Stimulated activated CD8-positive, alpha-beta memory T cell treated with anti-CD3 and anti-CD28 coated beads, Interleukin-15, amount 100 ng/mL, for 24 hours (primary cell): ENCODE measurements at places on chromosomes 7 and 10.

DNA sequence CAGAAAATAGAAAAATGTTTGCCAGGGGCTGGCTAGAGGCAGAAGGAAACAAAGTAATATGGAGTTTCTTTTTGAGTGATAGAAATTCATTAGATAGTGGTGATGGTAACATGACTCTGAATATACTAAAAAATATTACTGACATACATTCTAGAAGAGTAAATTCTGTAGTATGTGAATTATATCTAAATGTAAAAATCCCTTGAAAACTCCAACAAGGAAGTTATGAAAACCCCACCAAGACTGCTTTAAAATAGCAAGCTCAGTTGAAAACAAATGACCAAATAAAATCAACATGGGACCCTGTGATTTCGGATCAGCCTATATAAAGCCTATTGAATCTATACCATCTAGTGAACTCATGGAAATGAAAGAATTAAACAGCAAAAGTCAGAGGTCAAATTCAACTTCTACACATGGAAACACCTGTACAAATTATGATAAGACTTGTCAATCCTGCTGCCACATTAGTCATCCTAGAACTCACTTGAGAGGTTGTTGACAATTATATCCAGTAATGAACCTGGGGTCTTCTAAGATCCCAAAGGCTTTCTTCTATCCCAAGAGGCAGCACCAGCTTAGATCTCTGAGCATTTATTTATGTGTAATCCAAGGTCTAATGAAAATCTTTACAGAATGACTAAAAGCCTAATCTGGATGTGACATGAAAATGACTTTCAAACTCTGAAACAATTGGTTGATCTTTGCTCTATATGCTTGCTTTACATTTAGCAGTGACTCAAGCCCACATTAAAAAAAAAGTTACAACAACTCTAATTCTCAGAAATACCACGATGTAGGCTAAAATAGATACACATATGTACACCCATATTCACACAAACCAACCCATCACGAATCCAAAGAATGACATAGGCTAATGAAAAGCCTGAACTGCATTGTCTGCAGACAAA is 59.3 kb downstream of the OSBPL3 start:
- DNase-seq, result no peak

- DNase-seq, result no peak
Observed at GRCh38 chr7:127396184-127396583, 3.7 kb upstream of the ZNF800 start.

- DNase-seq, result no peak
Observed at GRCh38 chr7:152423991-152424347, 11.8 kb downstream of the KMT2C start.

DNA sequence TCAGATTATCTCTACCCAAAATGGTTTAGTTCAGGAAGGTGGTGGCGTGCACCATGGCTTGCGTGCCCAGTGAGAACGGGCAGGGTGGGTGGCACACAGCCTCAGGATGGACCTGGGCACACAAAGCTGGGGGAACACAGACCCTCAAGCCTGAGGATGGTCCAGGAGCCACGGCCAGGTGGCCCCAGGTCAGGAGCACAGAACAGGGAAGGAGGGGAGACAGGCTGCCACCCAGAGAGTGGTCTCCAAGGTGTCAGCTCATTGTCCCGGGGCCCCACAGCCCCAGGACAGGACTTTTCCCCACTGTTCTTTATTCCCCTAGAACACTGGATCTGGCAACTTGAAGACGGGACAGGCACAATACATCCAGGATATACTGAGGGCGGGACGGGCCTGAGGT is 75.6 kb upstream of the MGMT start:
- no peak for DNase-seq

DNA sequence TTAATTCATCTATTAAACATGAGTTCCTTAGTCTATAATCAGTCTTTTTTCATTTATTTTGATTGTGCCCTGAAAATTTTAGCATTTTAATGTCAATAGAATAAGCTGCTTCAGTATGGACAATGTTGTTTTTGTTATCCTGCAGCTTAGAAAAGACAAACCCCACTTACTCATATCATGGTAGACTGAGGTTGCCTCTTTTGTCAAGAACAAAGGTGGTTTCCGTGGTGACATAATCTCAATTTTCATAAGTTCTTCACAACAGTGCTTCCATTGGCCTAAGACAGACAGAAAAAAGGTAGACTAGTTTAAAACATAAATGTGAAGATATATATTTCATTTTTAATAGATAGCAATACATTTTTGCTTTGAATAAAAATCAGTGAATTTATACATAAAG is 69.1 kb downstream of the RTKN2 start:
- no peak for DNase-seq

DNA sequence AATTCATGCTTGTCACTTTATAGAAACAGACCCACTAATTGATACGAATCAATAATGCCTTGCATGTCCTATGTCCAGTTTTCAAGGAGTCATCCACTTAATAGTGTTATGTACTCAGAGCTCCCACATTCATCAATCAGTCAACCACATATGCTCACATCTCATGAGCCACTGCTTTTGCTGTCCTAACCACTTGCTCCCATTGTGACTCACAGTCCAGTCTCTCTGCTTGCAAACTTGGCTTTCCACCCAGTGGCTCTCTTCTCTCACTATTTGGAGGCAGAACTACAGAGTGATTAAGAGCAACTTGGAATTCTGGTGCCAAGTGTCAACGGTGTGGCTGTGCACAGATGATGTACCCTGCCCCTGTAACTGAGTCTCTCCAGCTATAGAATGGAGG is 166.0 kb downstream of the SNX13 start:
- DNase-seq, result no peak

DNA sequence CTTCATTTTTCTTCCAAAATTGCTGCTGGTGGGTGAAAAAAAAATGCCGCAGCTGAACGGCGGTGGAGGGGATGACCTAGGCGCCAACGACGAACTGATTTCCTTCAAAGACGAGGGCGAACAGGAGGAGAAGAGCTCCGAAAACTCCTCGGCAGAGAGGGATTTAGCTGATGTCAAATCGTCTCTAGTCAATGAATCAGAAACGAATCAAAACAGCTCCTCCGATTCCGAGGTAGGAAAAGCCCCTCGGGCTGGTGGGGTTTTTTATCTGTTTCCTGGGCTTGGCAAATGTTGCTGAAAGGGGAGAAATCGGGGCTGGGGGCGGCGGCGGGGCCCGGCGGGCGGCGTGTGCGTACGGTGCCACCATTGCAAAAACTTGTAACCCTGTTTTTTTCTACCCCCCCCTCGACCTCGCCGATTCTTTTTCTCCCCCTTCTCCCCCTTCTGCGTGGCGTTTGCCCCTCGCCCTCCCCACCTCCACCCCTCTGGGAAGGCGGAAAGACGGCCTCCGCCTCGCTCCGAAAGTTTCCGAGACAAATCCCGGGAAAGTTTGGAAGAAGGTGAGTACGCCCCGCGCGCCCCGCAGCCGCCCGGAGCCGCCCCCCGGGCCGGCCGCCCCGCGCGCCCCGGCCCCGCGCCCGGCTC is 789 bp downstream of the TCF7L2 start:
- no peak for DNase-seq

DNA sequence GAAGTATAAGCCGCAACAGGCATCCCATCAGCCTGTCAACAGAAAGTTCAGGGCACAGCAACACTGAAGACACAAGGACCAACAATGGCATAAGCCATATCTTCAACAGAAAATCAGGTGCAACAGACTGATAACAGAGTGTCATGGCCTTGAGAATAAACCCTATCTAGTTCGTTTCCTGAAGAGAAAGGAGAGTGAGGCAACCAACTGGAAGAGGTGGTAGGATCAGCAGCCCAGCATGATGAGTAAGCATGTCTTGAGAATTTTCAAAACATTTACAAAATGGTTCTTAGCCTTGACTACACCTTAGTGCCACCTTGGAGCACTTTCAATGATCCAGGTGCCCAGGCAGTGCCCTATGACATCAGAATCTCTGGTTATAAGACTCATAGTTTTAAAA is 290.2 kb upstream of the SEMA3C start:
- DNase-seq, result no peak

- DNase-seq, result peak; percentile 94
Observed at GRCh38 chr10:86376852-86377796, 10.5 kb upstream of the GRID1 start.

DNA sequence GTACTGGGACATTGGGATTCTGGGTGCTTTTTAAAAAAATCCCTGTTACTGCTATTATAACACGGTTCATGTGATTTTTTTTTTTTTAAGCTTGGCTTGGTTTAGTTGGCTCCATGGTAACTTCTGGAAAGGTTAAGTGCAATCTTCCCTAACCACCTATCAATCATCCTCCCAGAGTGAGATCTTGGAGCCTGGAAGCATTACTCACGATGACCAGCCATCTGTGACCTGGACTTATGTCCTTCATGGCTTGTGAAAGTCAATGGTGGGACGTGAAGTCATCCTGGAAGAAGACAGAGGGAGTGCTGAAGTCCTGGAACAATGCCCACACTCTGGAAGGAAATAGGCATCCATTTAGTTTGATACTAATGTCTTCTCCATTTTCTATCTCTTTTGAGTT is 135.5 kb upstream of the FRMD4A start:
- no peak for DNase-seq

DNA sequence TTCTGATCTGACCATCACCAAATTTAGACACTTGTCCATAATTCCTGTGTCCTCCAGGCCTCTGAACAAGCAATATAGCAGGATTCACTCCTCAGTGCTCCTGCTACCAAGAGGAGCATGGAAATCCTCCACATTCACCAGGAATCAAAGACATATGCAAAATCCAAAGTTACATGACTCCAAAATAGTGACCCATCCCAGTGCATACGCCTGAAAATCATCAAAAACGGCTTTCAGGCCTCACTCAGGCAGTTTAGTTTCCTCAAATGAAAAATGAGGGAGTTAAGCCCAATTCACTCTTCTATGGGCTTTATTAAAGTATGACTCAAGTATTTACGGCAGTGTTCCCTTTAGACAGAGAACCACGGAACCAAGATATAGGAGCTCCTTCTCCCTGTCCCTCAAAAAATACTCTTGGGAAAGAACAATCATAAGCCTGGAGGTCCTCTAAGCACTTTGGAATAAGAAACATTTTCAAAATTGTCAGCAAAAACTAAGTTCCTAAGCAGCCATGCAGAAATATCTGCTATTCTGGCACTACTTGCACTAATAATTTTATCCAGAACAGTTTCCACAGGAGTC is 240.7 kb downstream of the PARD3 start:
- no peak for DNase-seq

DNA sequence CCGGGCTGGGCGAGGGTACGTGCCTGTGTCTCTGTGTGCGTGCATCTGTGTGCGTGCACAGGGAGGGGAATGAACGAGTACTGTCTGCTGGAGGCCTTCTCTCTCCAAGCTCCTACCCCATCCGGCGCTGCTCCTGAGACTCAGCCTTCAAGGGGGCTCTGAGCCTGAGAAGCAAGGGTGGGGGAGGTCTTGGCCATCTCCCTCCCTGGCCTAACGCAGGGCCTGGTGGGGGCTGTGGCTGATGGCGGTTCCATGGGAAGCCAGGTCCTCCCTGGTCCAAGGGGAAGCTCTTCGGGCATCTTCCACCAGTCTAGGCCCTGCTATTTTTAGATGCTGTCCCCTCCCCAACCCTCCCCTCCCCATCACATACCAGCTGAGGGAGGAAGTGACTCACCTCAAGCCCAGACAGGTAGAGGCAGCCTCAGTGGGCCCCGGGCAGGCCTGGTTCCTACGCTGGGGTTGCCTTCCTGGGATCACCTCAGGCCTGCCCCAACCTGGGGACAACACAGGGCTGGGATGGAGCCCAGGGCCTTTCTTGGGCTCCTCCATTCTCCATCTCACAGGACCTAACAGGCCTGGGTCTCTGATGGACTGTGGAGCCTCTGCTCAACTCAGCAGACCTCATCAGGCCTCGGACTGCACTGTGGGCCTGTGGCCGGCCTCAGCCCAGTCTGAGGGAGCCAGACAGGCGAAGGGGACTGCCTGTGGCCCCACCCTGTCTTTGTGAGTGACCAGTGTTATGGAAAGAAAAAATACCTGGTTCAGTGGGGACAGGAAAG is 32.2 kb downstream of the DNAJB12 start:
- no peak for DNase-seq

DNA sequence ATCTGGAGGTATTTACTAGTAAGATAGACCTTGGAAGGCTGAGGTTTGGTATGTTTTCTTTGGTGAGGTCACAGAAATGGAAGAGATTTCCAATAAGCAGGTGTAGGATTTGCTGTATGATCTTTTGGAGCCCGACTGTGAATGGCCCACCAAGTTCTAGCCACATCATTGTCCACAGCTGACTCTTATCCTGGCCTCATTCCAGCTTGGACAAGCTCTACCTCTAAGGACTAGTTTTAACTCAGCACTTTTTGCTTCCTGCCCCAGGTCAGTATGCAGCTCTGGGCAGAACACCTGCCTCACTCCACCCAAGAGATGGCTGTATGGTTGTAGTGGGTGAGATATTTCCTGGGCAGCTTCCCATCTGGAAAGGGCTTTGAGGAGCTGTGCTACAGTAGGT is 6.1 kb upstream of the CPA4 start:
- no peak for DNase-seq

DNA sequence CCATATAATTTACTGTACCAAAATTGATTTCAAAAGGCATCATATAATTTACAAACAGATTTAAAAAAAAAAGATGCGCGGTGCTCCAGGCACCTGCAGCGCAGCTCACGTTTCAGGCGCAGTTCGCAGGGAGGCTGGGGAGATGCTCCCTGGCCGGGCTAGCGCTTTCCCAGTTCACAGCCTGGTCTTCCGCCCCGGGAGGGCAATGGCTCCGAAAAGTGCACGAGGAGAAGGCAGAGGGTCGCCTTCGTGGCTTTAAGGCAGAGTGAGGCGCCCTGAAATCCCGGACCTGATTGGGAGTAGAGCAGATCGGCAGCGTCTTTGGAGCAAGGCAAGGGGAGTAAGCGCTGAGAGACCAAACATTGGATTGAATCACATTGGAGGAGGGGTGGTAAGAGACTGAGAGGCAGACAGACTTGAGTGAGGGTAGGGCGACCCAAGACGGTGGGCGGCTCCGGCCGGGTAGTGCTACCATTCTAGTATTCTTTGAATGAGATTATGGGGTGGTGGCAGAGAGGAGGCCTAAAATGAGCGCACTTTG is 1.5 kb downstream of the NEUROG3 start:
- DNase-seq, result no peak

DNA sequence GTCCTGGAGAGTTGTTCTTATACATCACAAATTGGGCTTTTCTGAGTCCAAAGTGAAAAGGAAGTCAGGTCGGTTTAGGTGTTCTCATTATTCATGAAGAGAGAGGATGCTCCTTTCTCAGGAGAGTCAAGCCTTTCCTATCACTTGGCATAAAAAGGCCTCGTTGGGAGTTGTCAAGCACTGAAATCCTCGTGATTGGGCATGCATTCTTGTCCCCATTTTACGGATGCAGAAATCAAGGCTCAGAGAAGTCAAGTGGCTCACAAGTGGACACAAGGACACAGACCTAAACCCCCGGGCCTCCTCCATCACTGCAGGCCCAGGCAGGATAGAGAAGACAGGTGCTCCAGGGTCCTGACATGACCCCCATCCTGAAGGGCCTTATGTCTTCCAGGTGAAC is 8.5 kb downstream of the RBP3 start:
- no peak for DNase-seq

DNA sequence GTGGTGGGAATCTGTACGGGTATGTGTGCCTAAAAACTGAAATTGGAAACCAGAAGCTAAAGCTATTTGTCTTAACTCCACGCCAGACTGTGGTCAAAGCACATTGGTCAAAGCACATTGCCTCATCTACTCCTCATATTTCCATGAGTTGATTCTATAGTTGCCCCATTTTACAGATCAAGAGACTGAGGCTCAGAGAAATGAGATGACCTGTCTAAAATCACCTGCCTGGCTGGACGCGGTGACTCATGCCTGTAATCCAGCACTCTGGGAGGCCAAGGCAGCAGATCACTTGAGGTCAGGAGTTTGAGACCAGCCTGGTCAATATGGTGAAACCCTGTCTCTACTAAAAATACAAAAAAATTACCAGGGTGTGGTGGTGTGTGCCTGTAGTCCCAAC is 21.7 kb upstream of the MNX1 start:
- no peak for DNase-seq
